ENCODE measurements at places on chromosomes 2 and 18. TPM values are rescaled to one million over a fixed set of nuclear protein-coding genes. Genes with fewer than 3 reads are reported as not detected.

The SLC9A4 gene
- total RNA-seq = 0.62 TPM

The KRTCAP3 gene
- not detected for total RNA-seq

The SAG gene
- total RNA-seq = not detected

- no peak for DNase-seq
Measured at GRCh38 chr2:151306621-151307020, 17.2 kb upstream of the NMI start.

- DNase-seq = no peak
Measured at GRCh38 chr2:189393440-189394111, 47.7 kb upstream of the WDR75 start.

DNA sequence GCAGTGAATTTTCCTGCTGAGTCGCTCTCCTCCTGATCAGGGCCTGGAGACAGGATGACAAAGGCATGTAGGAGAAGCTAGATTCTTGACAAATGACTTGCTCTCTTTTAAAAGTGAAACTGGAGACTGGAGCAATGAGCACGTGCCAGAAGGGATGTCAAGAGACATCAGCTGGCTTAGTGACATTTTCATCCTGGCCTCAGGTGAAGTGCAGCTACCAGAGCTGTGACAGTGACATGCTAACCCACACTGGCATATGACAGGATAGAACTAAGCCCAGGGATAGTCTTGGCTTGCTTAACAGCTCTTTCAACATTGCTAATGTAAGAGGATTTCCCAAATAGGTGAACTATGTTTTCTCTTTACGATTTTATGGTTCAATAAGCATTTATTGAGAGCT, 757.5 kb upstream of the DDX18 start:
- DNase-seq = no peak

DNA sequence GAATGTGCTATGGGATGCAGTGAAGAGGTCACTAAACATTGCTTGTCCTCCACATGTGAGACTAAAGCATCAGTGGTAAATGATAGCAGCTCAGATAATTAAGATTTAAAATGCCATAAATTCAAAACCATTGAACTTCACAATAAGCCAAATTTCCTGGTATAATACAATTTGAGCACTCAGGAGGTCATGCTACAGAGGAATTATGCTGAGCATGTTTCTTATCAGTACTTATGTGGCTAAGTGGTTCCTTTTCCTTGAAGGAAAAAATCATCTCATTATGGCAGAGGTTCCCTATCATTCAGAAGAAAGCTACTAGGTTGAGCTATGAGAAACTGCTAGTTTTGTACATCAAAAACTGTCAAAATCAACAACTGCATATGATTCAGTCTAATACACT, 156.6 kb downstream of the AGPS start:
- no peak for DNase-seq

- no peak for DNase-seq
Measured at GRCh38 chr2:239912938-239913635, 112.1 kb downstream of the NDUFA10 start.

- DNase-seq = no peak
Measured at GRCh38 chr2:158079672-158080071, 22.0 kb upstream of the UPP2 start.

GRCh38 chr2:211127501-211127900, 571.1 kb downstream of the CPS1 start:
- no peak for DNase-seq

GRCh38 chr2:82089518-82089917, 1785.0 kb upstream of the LRRTM1 start:
- no peak for DNase-seq
